Mesenteric fat pad (tissue), 1 donor: ENCODE measurements at places on chromosomes 2 and 18. TPM values are rescaled to one million over a fixed set of nuclear protein-coding genes. Genes with fewer than 3 reads are reported as not detected.

The CAPN14 gene
- total RNA-seq: 0.10 TPM

The EMILIN1 gene
- total RNA-seq: 77.4 TPM

- DNase-seq: no peak
Measured at GRCh38 chr2:181686576-181687185, 6.4 kb upstream of the NEUROD1 start.

- DNase-seq: no peak
Measured at GRCh38 chr2:43314299-43314927, 88.0 kb upstream of the ZFP36L2 start.
